Right lobe of liver (tissue), 6 donors: ENCODE measurements at places on chromosomes 13 and 19. TPM values are rescaled to one million over a fixed set of nuclear protein-coding genes. Genes with fewer than 3 reads are reported as not detected.

ZNF506 gene
- 8.6 TPM for total RNA-seq

STXBP2 gene
- 40.0 TPM for total RNA-seq

MAST1 gene
- total RNA-seq: not detected

FGF21 gene
- 55.3 TPM for total RNA-seq

SGCG gene
- total RNA-seq: not detected

C13orf42 gene
- not detected for total RNA-seq

FXYD1 gene
- total RNA-seq: 39.6 TPM

CCL25 gene
- not detected for total RNA-seq

ATCAY gene
- total RNA-seq: not detected

ZFP36 gene
- 117 TPM for total RNA-seq

RAP2A gene
- 7.4 TPM for total RNA-seq

ITGBL1 gene
- 0.98 TPM for total RNA-seq

R3HDM4 gene
- total RNA-seq: 14.5 TPM

ZNF284 gene
- 0.66 TPM for total RNA-seq

COLGALT1 gene
- total RNA-seq: 28.9 TPM

EXOC3L2 gene
- total RNA-seq: 3.9 TPM

TMEM221 gene
- not detected for total RNA-seq
